ENCODE measurements at places on chromosomes 4 and X. TPM values are rescaled to one million over a fixed set of nuclear protein-coding genes. Genes with fewer than 3 reads are reported as not detected.

The FGF16 gene
- not detected for total RNA-seq

The SOWAHB gene
- total RNA-seq, result 4.0 TPM

The PLK4 gene
- total RNA-seq, result 21.4 TPM

The XIAP gene
- 73.7 TPM for total RNA-seq

The PRSS12 gene
- 0.23 TPM for total RNA-seq

The MAGEC3 gene
- total RNA-seq, result not detected

All from Panc1 (cell line).